ENCODE measurements at places on chromosomes 13 and 19. TPM values are rescaled to one million over a fixed set of nuclear protein-coding genes. Genes with fewer than 3 reads are reported as not detected.

DNA sequence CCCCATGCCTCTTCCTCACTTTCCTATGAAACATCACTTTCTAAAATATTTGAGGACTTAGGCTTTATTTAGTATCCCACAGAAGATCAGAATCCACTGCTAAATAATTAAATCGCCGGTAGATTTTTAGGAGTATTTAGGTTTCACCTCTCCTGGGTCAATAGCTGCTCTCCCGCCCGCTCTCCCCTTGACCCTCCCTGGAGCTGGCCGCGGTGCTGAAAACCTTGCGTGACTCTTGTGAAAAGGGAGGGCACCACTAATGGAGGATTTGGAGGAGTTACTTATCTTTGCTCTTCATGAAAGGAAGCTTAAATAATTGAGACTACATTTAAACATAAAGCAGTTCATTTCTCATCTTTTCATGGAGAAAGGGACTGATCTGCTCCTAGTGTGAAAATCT lies 14.1 kb downstream of the POU4F1 start:
- DNase-seq: no peak

GRCh38 chr13:88585861-88586260 lies 914.7 kb downstream of the SLITRK5 start:
- DNase-seq: no peak

- DNase-seq: no peak
Observed at GRCh38 chr13:21970918-21971317, 300.0 kb downstream of the FGF9 start.

GRCh38 chr19:13782537-13782936 lies 8.3 kb downstream of the C19orf53 start:
- no peak for DNase-seq

- no peak for DNase-seq
Observed at GRCh38 chr19:54425382-54425723, 10.1 kb downstream of the TTYH1 start.

GRCh38 chr19:4220188-4220587 lies 9.1 kb upstream of the EBI3 start:
- no peak for DNase-seq

DNA sequence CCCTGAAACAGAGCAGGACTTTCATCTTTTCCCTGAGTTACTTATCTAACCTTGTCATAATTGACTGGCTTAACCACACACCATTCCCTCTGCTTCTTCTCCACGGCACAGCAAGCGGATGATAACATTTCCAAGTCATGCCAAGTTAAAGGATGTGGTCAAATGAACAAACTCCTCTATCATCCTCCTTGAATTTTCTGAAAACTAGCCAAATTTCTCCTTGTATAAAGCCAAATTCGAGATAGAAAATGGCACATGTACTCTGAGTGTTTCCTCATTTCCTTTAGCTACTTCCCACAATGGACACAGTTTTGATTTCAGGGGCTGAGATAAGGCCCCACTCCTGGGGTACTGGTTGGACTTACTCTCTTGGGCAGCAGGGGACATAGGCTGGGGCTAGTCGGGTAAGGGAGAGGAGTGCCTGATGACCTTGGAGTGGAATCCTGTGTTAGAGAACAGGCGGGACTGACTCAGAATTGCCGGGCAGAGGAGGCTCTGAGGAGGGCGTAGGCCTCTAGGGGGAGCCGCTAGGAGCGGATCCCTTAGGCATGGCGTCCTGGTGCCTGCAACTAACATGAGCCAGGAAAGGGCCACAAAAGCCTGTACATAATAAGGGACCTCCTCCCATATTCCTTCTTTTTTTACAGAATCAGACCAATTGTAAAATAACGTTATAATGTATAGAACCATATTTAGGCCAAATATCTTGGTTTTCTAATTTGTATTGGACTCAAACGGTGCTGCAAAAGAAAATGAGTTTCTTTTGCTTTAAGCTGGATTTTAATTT lies 20.3 kb upstream of the TMTC4 start:
- DNase-seq: peak; percentile 91

- no peak for DNase-seq
Observed at GRCh38 chr13:64248371-64249065, 2832.9 kb upstream of the PCDH20 start.

- peak; percentile 13 for DNase-seq
Observed at GRCh38 chr13:47726394-47726793, 274.7 kb downstream of the SUCLA2 start.

GRCh38 chr19:5144545-5145179 lies 175.7 kb downstream of the KDM4B start:
- DNase-seq: no peak

DNA sequence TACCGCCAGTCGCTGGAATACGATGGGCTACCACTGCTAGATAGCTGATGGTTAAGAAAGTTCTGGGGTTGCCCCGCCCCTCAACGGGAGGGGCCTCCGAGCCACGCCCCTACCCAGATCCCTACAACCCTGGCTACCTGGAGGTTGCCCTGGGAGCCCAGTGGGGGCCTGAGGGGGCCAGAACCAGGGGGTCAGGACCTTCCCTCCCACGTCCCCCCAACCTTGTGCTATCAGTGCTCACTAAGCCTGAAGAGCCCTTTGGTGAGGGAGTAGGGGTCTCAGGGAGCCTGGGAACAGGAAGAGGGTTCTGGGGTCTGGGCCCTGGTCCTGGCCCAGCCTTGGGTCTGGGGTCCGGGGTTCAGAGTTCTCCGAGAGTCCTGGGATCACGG lies 8.9 kb downstream of the OCEL1 start:
- peak; percentile 64 for DNase-seq

GRCh38 chr13:31880851-31881494 lies 141.6 kb downstream of the RXFP2 start:
- no peak for DNase-seq

DNA sequence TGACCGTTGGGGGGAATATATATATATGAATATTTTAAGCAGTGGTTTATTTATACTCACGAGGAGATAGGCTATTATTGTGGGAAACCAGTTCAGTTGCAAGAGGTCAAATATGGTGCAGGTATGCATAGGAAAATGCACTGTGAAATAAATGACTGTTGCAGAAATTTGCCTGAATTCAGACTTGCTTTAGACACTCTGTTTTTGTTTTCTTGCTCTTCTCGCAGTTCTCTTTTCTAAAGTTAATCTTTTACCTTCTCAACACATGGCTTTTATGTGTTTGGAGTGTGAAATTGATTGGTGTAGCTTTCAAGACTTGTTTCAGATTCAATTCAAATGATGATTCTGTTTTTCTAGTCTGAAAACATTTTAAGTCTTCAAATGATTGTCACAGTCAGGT lies 109.7 kb downstream of the LRCH1 start:
- no peak for DNase-seq

- DNase-seq: peak; percentile 37
Observed at GRCh38 chr13:31328549-31329235, 128.9 kb downstream of the B3GLCT start.

GRCh38 chr19:2027361-2027760 lies 11.8 kb upstream of the BTBD2 start:
- no peak for DNase-seq

DNA sequence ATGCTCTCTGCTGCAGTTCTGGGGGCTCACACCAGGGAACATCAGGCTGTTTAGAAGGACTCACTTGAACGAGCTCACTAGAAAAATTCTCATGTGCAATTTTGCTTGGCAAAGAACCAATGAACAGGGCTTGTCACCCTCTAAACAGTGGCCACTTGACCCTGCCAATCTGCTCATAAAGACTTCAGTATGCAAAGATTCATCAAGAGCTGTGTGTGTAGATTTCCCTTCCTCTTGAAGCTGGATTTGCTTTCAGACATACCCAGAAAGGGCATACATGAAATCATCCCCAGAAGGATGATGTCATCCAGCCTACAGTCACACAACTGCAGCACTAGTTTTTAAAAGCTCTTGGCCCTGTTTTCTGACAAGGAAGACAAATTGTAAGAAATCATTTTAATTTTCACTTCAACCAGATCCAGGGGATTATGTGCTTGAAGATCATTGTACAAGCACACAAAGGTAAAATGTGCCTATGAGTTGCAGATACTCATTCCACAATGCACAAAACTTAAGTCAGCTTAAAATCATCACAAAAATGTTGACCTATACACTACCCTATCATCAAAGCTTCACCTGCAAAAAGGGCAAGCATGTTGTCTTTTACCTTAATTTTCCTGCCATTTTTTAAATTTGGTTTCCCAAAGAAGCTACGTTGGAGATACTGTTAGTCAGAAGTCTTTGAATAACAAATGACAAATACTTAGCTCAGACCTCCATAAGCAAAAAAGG lies 5.2 kb upstream of the STK24 start:
- DNase-seq: peak; percentile 69

DNA sequence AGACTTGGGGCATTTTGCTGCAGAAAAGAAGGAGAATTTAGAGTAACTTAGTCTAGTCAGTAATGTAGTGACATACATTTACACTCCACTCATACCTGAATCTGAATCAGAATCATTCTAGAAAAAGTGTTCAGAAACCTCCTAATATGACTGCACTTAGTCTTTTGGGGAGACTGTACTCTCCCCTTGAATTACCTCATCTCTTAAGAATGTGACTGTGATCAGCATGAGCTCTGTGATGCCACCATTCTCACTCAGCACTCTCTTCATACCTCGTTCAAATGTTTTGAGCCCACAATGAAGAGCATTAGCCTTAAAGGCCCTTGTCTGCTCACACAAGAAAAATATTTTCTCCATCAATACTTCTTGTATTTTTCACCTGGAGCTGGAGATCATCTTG lies 229.4 kb downstream of the FGF14 start:
- DNase-seq: no peak

- no peak for DNase-seq
Observed at GRCh38 chr19:45074744-45075300, 1.5 kb downstream of the ZNF296 start.

DNA sequence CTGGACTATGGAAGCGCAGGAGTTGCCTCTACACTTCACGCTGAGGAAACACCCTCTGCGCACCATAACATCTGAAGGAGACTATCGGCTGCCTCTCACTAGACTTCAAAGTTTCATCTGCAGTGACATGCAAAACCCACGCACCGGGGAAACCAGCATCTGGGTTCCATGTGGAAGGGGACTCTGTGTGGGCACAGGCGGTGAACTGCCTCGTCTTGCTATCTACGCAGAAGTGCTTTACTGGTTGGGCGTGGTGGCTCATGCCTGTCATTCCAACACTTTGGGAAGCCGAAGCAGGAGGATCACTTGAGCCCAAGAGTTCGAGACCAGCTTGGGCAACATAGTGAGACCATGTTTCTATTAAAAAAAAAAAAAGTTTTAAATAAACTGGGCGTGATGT lies 116.4 kb downstream of the STK24 start:
- DNase-seq: no peak

GRCh38 chr13:25084096-25084495 lies 11.8 kb upstream of the PABPC3 start:
- DNase-seq: no peak

The POSTN gene
- total RNA-seq: not detected

The ADGRE1 gene
- total RNA-seq: 0.20 TPM

The LGI4 gene
- not detected for total RNA-seq

The OR4F17 gene
- not detected for total RNA-seq

The CATSPERD gene
- total RNA-seq: not detected

The SIGLEC8 gene
- total RNA-seq: not detected

The CYP2B6 gene
- not detected for total RNA-seq

The ZNF729 gene
- total RNA-seq: not detected

The RAD23A gene
- total RNA-seq: 178 TPM

The PHLDB3 gene
- total RNA-seq: 7.0 TPM

The TPM4 gene
- total RNA-seq: 509 TPM

The ANGPTL4 gene
- not detected for total RNA-seq

The LYPD3 gene
- not detected for total RNA-seq

The IRS2 gene
- total RNA-seq: 5.0 TPM

The KLF5 gene
- 7.0 TPM for total RNA-seq

Measured in HT1080 (cell line).